ENCODE measurements at places on chromosomes 13 and 19.

- DNase-seq = no peak
Observed at GRCh38 chr13:109332506-109333499, 453.6 kb downstream of the IRS2 start.

DNA sequence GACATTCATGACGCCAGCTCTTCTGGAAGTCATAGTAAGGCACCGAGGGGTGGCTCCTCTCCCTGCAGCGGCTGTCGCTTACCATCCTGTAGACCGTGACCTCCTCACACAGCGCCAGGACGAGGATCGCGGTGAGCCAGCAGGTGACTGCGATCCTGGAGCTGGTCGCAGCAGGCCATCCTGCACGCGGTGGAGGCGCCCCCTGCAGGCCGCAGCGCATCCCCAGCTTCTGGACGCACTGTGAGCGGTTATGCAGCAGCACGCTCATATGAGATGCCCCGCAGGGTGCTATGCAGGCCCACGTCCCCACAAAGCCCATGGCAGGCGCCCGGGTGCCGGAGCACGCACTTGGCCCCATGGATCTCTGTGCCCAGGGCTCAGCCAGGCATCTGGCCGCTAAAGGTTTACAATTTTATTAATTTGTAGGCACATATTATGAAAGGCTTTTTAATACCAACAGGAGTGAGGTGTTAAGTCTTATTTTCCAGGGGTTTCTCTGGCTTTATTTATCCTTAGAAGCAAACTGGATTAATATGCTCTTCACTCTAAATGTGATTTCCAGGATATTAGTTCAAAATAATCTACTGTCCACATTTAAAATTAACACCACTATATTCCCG, 35.6 kb upstream of the PSPC1 start:
- peak; percentile 15 for DNase-seq

DNA sequence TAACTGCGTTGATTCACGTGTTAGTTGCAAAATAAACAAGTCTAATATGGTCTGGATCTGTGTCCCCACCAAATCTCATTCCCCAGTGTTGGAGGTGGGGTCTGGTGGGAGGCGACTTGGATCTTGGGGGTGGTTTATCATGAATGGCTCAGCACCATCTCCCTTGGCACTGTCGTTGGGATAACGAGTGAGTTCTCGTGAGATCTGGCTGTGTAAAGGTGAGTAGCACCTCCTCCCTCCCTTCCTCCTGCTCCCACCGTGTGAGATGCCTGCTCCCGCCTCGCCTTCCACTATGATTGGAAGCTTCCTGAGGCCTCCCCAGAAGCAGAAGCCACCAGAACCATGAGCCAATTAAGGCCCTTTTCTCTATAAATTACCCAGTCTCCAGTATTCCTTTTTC, 4.8 kb downstream of the PEAK3 start:
- no peak for DNase-seq

DNA sequence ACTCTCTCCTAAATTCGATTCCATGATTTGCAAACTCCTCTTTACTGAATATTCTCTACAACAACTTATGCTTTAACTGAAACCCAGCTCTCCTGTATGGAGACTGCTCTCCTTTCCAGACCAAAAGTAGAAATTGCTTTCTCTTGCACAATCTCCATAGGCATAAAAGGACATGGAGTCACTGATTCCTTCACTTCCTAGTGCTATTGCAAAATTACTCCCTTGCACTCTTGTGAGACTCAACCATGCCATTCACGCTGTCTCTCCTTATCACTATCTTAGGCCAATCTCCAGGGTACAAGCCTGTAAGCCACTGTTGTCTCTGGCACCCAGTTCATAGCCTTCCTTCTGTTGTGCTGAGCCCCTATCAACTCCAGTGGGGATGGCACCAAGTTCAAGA, 30.6 kb downstream of the SERPINE3 start:
- no peak for DNase-seq

DNA sequence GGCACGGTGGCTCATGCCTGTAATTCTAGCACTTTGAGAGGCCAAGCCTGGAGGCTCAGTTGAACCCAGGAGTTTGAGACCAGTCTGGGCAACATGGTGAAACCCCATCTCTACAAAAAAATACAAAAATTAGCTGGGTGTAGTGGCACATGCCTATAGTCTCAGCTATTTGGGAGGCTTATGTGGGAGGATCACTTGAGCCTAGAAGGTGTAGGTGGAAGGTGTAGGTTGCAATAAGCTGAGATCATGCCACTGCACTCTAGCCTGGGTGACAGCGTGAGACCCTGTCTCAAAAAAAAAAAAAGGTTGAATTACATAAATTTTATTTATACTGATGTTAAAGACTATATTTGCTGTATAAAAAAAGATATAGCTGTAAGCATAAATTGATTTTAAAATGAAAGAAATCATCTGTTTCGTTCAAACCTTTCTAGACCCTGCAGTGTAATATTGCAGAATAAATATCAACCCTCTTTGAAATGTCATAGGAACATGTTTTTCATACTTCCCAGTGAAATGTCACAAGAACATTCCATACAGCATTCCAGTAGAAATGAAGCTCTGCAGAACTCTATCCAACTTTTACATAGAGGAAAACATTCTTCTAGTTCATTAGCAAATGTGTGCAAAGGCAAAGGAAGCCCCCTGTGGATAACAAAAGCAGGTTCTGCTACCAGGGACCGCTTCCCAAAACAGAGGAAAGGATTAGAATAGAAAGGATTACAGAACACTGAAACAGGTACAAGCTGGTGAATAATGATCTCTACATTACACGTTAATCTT, 76.0 kb downstream of the CAB39L start:
- no peak for DNase-seq

GRCh38 chr19:15869873-15870272, 28.0 kb downstream of the CYP4F2 start:
- DNase-seq = no peak

GRCh38 chr19:44951179-44952159, 3.7 kb upstream of the CLPTM1 start:
- DNase-seq = no peak

GRCh38 chr19:54439174-54439851, 9.7 kb upstream of the LENG8 start:
- no peak for DNase-seq

GRCh38 chr19:45402298-45403061, 2.4 kb downstream of the PPP1R13L start:
- DNase-seq = no peak

DNA sequence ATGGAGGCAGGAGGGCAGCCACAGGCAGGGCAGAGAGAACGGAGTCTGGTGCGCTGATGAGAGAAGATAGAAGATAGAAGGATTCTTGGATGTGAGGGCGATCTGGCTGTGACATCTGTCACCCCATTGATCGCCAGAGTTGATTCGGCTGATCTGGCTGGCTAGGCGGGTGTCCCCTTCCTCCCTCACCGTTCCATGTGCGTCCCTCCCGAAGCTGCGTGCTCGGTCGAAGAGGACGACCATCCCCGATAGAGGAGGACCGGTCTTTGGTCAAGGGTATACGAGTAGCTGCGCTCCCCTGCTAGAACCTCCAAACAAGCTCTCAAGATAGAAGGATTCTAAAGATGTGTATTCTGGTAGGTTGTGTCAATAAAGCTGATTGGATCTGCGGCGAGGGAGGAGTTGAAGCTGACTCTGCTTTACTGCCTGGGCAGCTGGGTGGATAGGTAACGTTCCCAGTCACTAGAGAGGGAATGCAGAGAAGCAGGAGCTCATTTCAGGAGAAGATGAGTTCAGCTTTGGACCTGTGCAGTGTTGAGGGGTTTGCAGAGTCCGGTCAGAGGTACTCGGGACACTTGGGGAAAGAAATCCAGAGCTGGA, 5.1 kb downstream of the UBAC2 start:
- no peak for DNase-seq

GRCh38 chr13:33158271-33158670, 127.3 kb downstream of the STARD13 start:
- no peak for DNase-seq

GRCh38 chr19:56474308-56474707, 2.8 kb downstream of the ZNF667 start:
- no peak for DNase-seq

DNA sequence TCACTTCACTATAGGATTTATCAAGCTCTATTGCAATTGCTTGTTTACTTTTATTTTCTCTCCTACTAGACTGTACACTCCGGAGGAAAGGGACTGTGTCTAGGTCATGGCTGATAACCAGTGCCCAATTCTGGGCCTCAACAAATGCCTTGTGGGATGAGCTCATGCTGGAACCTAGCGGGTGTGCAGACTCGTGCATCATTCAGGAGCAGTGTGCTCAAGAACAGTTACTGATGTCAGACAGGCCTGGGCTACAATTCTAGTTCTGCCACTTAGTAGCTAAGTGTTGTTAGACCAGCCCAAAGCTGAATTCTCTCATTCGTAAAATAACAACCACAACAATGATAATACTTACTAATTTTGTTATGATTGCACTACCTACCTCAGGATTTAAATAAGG, 95.4 kb downstream of the CYSLTR2 start:
- DNase-seq = no peak

GRCh38 chr19:31511098-31511497, 161.9 kb upstream of the TSHZ3 start:
- DNase-seq = no peak

DNA sequence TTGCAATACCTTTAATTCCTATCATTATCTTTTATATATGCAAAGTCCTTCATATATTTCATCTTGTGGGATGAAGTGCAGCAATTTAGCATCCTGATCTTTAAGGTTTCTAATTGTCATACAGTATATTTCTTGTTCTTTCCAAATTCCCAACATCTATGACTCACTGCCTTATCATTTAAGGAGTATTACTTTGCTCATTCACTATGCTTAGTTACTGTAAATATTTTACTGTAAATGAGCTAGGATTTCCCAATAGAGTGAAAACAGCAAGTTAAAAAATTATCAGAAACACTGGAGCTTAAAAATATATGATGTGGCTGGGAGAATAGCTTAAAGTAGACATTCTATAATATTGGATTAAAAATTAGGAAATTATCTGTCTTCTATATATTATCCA, 69.9 kb downstream of the SLITRK6 start:
- DNase-seq = no peak

DNA sequence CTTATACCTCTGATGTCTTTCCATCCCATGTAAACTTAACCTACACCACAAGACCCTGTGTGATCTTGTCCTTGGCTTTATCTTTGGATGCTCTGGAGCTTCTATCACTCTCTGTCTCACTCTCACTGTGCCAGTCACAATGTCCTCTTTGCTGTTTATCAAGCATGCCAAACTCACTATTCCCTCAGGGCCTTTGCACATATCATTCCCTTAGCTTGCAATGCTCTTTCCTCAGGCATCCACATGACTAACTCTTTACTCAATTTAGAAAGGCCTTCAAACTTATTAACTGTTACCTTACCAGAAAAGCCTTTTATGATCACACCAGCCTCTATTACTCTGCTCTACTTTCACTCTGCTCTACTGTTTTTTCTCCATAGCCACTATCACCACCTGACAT, 354.1 kb downstream of the RFC3 start:
- no peak for DNase-seq

DNA sequence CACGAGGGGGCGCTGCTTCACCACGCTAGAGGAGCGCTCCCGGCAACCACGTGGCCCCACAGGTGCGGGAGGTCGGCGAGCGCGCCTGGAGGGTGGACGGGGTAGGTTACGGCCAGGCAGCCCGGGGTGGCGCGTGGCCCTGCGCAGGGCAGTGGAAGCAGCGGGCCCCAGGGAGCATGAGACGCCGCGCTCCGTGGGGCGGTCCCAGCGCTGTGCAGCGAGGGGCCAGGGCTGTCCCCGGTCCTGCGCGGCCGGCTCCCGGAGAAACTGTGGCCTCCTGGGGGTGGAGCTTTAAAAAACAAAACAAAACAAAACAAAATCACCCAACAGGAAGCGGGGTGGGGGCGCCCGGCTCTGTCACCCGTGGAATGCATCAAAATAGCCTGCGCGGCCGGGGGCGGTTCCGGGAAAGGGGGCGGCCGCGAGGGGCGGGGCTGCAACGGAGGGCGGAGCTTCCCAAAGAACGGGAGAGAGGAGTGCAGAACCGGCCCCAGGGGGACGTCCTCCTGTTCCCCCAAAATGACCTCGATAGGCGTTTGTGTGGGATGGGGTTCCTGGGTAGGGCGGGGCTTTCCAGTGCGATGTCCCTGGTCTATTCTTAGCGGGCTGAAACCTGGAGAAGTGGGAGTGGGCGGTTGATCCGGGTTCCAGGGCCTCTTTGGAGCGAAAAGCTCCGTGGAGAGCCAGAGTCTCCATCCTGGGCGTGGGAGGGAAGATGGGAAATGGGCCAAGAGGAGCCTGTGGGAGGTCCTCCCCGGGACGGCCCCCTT, 27.3 kb downstream of the NUMBL start:
- DNase-seq = peak; percentile 81

DNA sequence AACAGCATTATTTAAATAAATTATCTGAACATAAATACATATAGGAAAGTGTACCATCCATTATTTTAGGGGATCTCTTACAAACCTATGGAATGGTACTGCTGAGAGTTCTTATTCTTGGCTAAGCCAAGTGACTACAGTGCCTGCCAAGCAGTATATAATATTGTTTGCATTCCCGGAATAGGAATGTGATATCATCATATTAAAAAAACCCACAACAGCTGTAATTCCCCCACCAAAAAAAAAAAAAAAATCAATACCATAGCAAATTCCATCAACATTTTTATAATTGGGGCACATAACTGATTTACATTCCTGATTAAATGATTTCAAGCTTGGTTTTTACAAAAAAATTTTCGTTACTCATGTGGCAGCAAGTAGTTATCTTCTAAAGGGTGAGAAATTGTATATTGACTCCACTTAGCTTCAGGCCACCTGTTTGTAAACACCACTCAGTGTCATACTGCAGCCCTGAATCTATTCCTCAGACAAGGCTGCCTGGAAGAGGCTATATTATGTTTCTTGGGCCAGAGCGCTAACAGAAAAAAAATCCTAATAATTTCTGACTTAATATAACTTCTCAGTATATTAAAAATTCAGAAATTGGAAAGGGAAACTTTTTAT, 278.1 kb downstream of the DNAJC15 start:
- DNase-seq = no peak

DNA sequence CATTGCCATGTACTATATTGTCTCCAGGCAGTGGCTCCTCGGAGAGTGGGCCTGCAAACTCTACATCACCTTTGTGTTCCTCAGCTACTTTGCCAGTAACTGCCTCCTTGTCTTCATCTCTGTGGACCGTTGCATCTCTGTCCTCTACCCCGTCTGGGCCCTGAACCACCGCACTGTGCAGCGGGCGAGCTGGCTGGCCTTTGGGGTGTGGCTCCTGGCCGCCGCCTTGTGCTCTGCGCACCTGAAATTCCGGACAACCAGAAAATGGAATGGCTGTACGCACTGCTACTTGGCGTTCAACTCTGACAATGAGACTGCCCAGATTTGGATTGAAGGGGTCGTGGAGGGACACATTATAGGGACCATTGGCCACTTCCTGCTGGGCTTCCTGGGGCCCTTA, 624 bp downstream of the GPR32 start:
- no peak for DNase-seq

Measured in activated gamma-delta T cell (primary cell).